ENCODE measurements at places on chromosomes 5 and 9.

DNA sequence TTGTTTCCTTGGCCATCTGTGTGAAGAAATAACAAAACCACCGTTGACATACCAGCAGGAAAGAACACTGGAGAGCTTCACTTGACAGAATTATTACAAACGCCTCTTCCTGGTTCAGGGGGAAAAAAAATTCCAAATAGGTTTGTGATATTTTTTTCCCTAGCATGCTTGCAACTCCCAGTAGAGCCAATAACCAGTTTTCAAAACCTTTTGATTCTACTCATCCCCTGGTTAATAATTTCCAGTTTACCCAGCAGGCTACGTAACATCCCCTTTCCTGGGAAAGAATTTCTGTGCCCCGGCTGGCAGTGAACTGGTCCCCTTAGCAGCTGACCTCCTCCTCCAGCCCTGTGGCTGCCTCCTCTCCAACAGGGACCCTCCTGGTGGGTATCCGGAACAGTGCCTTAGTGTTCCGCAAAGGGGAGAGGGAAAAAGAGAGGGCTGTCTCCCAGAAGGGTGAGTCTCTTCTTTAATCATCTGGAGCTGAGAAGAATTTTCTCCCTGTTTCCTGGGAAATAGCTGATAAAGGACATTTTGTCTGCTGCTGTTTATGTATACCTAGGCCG is 72.8 kb upstream of the BOD1 start:
- DNase-seq = no peak

DNA sequence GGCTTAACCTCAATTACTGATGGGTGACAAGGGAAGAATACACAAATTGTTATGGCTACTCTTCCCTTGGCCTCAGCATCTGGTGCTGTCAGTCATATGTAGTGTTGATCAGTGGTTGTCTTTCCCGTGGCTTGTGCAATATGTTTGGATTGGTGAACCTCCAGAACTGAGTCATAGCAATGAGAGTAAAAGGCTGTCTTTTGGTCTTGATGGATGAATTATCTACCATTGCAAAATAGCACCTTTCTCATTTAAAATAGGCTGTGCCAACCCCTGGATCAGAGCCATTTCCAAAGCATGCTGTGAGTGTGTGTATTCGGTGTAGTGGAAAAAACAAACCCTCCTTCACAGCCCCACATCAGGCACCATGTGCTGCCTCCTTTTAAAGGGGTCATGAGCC is 14.6 kb upstream of the F2R start:
- DNase-seq = no peak

- peak; percentile 30 for DNase-seq
These were observed 3.0 kb downstream of the RLN1 start for GRCh38 chr9:5336688-5337087.

GRCh38 chr9:131185924-131186323 is 60.5 kb downstream of the NUP214 start:
- DNase-seq = no peak

DNA sequence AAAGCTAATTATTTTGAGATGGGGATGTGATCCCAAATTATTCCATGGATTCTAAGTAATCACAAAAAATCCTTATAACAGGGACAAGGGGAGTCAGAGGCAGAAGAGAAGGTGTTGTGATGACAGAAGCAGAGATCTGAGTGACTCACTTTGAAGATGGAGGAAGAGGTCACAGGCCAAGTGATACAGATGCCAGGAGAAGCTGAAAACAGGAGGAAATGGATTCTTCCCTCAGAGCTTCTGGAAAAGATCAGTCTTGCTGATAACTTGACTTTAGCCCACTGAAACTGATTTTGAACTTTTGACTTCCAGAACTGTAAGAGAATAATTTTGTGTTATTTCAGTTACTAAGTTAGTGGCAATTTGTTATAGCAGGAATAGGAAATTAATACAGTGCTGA is 105.3 kb downstream of the GCNT1 start:
- no peak for DNase-seq

DNA sequence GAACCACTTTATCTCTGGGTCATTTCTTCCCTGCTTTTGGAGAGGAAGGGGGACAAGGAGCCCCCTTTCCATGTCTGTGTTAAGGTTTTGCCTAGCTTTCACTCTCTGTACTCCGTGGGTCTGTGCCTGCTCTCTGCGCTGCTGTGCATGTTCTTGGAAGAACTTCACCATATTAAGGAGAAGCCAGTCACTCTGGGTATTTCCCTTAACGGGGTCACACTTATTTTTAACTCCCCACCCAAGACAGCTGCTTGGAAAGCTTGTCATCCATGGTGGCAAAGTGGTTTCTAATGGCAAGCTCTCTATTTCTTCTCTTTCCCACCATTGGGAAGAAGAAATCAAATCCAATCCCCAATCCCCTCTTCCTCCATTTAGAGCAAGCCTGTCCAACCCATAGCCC is 44.8 kb upstream of the HMHB1 start:
- no peak for DNase-seq
